GM03348 (cell line): ENCODE measurements at places on chromosomes 12 and 14.
A peak's percentile ranks its signal among the peaks of the same experiment; 100 is the strongest.

GRCh38 chr12:2384533-2385351 is 332.0 kb downstream of the CACNA1C start:
- DNase-seq, result peak; percentile 76

DNA sequence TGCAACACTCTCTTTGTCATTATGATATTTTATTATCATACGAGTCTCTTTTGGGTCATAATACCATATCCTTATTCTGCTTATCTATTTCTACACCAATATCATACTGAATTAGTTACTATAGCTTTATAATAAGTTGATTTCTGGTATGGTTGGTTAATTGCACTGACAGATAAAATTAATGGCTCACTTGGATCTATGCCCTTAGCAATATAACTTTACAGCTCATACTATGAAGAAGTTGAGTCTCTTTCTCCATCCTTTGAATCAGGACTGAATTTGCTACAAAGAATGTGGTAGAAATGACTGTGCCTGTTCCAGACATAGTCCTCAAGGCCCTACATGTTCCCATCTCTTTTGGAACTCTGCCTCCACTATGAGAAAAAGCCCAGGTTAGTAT is 139.7 kb upstream of the DYRK2 start:
- DNase-seq, result no peak

DNA sequence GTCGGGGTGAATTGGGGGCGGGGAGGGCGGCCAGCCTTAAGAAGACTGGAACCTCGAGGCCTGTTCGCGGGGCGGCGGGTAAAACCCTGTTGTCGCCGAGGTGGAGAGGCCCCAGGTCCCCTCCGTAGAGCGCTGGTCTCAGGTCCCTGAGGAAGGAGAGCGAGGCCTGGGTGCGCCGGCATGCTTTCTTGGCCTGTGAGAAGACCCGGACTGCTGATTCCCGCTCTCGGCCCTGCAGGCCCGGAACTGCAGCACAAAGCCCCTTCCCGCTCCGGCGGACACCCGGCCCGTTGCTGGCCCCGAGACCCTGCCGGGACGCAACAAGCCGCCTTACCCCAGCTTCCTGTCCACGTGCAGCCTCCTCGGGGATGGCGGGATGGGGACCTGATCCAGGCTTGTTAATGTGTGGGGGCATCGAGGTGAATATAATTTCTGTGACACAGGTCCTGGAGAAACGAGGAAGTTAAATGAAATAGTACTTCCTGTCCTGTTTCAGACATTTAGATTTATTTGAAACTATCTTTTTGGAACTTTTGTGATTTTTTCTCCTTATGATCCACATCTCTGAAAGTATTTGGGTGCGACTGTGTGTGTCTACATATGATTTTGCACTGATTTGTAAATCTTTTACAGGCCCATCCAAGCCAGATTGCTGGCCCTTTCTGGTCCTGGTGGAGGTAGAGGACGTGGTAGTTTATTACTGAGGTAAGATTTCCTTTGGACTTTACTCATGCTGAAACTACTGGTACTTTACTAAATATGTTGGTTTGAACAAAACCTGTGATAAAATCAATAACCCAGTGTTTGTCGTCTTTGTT is 600 bp downstream of the PNN start:
- DNase-seq, result peak; percentile 37

DNA sequence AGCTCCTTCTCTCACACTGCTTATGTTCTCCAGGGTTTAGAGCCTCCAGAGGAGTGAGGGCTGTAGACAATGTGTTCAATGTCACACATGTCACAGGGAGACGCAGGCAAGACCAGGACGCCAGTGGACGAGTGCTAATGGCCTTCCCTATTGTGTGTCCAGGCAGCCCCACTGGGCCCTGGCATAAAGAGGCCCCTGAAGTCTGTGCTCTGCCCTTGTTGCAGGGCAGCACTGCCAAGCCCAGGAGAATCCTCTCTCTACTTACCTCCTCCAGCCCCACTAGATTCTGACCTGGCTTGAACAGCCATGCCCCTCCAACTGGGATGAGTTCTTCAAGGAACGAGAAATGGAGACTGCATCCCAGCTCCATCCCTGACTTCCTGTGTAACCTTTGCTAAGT is 24.8 kb upstream of the TMEM106C start:
- DNase-seq, result no peak

DNA sequence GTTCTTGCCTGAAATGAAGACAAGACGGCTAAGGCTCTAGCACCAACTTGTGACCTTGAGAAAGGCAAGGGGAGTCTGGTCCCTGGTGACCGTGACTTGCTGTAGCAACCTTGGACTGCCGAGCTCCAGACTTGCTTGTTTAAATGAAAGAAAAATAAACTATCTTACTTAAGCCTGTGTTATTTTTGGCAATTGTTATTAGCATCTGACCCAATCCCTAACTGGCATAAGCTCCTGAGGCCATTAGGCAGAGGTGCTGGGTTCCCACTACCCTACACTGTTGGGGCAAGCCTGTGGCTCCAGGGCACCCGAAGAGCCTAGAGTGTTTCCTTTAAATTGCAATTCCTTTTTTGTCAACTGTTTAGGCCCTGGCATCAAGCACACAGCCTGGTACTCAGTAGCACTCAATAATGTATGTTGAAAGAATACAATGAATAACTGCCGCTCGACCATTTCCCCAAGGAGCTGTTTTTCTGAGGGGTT is 106.9 kb upstream of the HIF1A start:
- DNase-seq, result no peak

GRCh38 chr12:47235258-47236040 is 155.7 kb upstream of the AMIGO2 start:
- DNase-seq, result no peak

DNA sequence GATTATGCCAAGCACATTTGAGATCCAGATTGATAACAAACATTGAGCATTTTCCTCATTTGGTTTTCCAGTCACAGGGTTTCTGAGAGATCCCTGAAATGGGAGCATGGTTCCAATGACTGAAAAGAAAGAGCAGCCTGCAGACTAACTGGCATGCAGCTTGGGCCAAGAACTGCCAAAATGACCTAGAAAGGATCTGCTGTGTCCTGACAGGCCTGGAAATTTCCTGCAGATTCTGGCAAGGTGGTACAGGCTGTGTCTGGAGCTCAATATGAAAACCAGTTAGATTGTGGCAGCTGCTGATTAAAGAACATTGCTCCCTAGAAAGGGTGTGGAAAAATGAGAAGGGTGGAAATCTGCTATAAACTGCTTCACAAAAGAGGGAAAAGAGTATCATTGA is 417.3 kb downstream of the IPO8 start:
- no peak for DNase-seq

DNA sequence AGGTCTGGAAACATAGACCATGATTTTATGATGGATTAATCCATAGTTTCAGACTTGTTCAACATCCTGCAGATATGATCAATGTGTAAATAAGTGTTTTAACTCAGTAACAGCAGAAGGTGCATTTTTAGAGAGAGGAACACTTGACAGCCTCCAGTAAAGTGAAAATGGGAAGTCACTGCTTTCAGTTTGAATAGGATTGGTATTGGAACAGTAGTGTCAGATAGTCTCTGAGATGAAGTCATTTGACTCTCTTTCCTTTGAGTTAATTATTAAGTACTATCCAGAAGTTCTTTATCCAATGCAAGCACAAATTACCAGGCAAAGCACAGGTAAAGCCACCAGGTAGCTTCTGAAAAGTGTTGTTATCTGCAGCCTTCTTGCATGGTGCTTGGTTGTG is 14.5 kb upstream of the NAV3 start:
- DNase-seq, result no peak

- no peak for DNase-seq
Observed at GRCh38 chr14:50479041-50479440, 53.3 kb downstream of the MAP4K5 start.

DNA sequence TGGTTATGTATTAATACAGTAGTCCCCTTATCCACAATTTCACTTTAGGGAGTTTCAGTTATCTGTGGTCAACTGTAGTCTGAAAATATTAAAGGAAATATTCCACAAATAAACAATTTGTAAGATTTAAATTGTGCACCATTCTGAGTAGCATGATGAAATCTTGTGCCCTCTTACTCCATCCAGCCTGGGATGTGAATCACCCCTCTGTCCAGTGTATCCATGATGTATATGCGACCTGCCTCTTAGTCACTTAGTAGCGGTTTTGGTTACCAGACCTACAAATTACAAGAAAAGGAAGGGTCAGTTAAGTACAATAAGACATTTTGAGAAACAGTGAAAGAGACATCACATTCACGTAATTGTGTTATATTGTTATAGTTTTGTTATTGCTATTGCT is 39.9 kb upstream of the MDGA2 start:
- no peak for DNase-seq

DNA sequence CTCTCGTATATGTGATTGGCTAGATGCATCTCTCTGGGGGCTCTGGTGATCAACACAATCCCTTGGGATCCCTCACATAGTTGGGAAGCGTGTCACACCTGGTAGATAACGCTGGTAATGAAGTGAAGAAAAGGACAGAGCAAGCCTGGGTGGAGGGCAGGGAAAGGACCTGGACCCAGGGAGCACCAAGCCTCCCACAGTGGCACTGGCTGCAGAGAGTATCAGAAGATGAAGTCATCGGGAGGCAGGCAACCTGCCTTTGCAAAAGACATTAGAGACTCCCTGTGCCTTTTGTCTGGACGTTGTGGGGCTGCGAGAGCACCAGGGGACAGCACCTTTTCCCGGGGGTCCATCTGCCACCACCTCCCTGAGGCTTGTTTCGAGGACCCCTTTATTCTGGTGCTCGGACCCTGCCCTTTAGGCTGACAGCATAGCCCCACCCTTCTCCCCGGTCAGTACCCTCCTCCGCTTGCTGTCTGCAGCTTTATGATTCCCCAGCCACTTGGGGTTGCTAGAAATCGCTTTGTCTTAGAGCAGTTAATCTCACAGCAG is 116.4 kb downstream of the EML1 start:
- DNase-seq, result no peak

DNA sequence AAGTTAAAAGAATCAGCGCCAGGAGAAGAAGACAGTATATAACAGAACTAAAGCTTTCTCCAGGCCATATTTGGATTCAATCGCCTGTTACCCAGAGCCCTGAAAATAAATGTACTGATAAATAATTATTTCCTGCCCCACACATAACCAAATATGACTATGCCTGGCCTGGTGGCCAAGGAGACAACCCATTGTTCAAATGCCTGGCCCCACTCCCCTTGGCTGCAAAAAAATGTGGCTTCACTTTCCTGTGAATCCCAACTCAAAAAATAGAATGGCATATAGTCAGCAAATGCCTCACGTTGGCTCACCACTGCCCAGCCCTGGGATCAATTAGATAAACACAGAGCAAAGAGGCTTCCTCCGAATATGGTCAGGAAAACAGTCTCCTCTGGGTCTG is 472.1 kb downstream of the BCL11B start:
- no peak for DNase-seq

DNA sequence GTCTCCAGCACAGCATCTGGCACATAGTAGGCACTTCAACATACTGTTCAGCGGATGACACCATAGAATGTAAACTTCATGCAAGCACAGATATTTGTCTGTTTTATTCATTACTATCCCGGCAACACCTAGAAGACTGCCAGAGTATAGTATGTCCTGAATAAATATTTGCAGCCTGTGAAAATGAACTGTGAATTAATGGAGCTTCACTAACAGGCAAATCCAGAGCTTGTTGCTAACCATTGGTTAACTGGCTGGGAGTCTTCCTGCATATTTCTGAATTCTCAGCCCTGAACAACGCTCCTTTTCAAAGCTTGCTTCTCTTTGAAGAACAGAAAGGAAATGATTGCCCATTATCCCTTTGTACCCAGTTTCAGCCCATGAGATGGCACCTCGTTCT is 243.3 kb upstream of the CRY1 start:
- DNase-seq, result no peak

GRCh38 chr12:65642061-65642661 is 182.1 kb upstream of the HMGA2 start:
- DNase-seq, result no peak

DNA sequence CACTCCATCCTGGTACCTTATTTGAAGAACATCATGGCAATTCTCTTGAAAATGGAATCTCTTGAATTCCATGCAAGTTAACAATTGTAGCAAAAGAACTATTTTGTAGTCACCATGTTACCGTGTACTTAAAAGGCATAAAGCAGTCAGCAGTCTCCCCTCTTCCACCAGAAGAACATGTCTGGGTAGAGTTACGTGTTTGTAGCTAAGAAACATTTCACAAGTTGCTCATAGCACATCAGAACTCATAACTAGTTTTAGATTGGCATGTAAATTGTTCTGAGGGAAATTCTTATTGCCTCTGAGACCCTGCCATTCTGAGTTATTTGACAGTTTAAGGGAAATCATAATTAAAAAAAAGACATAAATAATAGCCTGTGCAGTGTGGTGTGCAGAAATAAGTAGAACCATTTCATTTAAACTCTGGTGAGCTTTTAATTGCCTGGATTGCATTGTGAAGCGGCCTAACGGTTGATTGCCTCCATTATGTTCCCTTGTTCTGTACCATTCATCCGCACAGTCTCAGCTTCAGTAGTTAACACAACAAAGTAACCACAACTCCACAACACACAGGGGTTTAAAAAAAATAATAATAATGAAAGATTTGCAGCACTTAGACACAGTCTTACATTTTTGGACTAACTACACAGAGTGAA is 2.6 kb downstream of the LMO3 start:
- no peak for DNase-seq

DNA sequence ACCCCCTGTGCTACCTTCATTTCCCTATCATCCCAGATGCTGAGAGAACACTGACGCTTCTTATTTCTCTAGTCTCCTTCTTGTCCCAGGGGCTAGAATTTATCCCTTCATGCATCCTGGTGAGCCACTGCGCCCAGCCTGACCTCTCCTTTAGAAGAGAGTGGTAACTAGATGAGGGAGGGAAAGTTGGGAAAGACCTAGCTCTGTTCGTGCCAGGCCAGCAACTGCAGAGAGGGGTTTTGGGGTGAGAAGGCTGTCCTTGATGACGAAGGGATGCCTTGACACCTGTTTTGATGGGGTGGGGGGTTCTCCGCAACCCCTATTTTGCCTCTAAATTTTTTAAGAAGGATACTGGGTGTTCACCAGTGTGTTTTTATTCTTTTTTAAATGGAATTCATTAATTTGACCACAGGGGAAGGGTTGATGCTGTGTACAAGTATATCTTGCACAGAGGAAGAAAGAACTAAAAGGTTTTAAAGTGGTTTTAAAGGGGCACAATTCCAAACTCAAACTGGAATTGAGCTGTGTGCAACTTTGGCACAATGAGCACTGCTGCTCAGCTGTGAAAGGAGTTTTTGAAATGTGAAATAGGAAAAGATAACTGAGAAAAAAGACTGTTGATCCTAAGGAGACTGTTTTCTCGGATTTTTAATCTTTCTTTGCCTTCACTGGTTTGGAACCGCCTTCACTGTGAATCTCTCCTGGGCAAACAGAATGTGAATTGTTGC is 7.0 kb upstream of the MMP19 start:
- no peak for DNase-seq

DNA sequence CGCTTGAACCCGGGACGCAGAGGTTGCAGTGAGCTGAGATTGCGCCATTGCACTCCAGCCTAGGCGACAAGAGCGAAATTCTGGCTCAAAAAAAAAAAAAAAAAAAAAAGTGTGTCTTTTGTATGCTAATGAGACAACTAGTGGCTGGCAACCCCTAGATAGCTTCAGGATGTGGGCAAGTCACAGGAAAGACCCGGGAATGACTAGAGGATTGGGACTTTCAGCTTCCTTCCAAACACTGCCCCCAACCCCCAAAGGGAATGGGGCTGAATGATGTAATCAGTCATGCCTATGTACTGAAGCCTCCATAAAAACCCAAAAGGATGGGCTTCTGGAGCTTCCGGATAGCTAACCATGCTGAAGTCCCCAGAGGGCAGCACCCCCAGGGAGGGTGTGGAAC is 28.6 kb downstream of the USP44 start:
- no peak for DNase-seq

GRCh38 chr12:6791931-6792520 is 2.7 kb downstream of the CD4 start:
- no peak for DNase-seq

- no peak for DNase-seq
Observed at GRCh38 chr14:88251650-88252049, 71.4 kb downstream of the KCNK10 start.
